ENCODE measurements at places on chromosomes 7 and 10. TPM values are rescaled to one million over a fixed set of nuclear protein-coding genes. Genes with fewer than 3 reads are reported as not detected.

- no peak for DNase-seq
These were observed 64.4 kb downstream of the ITGB8 start for GRCh38 chr7:20395104-20395503.

DNA sequence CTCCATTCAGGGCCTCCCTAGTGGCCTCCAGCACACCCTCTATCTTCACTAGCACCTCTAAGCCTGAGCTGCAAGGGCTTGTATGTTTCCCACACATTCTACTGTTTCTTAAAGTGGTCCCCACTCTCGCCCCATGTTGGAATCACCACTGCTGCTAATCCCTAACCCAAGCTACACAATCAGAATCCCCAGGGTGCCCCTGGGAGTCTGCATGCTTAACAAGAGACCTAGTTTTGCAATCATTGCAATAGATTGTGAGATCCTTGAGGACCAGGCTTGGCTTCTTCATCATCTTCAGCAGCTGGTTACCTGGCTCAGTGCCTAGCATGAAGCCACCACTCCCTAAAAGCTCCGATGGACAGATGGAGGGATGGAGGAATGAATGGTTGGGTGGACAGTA lies 113.9 kb downstream of the MYOF start:
- no peak for DNase-seq

DNA sequence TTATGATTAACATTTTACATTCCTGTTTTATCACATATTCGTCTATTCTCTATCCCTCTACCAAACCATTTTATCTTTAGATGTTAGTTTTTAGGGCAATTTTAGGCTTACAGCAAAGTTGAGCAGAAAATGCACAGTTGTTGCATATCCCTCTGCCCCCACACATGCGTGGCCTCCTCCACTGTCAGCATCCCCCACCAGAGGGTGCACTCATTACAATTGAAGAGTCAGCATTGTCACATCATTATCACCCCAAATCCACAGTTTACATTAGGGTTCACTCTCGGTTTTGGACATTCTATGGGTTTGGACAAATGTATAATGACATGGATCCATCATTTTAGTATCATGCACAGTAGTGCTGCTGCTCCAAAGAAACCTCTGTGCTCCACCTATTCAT lies 86.4 kb downstream of the WDR37 start:
- peak; percentile 15 for DNase-seq

GRCh38 chr10:127892743-127893142 lies at the start of gene CLRN3:
Gene CLRN3 (minus strand): TSS chr10:127892941. CDS start chr10:127892784, 157 bp downstream.
- peak; percentile 77 for DNase-seq

GRCh38 chr10:111923032-111923431 lies 260.5 kb downstream of the GPAM start:
- no peak for DNase-seq

GRCh38 chr7:24192053-24192452 lies 91.9 kb upstream of the NPY start:
- DNase-seq: no peak

- no peak for DNase-seq
These were observed 10.1 kb downstream of the UNCX start for GRCh38 chr7:1242606-1243289.

DNA sequence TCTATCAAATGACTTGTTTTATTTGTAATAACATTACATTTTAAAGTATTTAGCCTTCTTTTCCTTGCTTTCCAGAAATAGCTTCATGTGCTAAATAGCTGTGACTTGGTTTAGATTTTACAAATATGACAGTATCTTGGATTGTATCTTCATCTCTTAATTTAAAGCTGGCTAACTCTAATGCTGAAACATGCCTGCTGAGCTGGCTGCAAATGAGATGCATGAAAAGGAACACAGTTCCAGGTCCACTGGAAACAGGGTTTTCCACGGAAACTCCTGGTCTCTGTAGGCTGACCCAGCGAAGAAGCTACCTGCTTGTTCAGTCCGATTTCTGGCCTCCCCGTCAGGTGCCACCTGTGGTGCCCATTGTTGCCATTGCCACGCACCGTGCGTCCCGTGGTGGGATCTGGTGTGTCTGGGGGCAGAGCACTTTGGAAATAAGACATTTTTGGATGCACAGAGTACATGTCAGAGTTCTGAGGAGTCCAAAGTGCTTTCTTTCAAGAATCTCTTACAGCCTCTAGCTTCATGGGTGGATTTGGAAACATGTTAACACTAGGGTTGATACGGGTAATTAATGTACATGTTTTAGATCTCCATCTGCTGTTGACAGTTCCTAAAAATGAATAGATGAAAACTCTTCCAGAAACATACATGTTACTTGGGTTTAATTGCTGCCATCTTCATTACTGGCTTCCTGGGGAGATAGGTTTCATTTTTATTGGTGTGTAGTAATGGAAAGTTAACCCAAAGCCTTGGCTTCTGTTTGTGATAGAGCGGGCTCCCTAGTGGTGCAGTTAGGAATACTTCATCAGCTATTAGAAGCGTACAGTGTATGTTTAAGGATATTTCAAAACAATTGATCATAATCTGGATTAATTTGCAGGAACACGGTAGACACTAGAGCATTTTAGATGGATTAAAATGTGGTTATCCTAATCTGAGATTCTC lies 45.0 kb downstream of the SHH start:
- no peak for DNase-seq

DNA sequence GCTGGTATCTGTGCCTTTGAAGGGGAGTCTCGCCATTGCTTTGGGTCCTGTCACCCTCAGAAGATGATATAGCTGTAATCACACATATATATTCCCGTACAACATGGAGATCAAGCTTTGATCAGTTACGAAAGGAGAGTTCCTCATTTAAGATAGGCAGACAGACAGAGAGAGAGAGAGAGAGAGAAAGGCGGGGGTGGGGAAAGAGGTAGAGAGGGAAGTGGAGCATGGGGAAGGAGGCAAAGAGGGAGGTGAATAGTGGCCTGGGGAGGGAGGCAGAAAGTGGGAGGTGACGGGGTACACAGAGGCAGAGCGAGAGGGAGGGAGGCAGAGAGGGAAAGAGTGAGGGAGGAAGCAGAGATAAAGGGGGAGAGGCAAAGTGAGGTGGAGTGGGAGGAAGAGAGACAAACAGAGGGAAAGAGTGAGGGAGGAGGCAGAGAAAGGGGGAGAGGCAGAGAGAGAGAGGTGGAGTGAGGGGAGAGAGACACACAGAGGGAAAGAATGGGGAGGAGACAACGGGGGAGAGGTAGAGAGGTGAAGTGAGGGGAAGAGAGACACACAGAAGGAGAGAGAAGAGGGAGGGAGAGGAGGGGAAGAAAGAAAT lies 44.6 kb upstream of the C1QL3 start:
- DNase-seq: no peak

- DNase-seq: no peak
These were observed 795.5 kb downstream of the TNS3 start for GRCh38 chr7:46786221-46786954.

- DNase-seq: no peak
These were observed 233.0 kb upstream of the PPP1R3A start for GRCh38 chr7:114151777-114152176.

DNA sequence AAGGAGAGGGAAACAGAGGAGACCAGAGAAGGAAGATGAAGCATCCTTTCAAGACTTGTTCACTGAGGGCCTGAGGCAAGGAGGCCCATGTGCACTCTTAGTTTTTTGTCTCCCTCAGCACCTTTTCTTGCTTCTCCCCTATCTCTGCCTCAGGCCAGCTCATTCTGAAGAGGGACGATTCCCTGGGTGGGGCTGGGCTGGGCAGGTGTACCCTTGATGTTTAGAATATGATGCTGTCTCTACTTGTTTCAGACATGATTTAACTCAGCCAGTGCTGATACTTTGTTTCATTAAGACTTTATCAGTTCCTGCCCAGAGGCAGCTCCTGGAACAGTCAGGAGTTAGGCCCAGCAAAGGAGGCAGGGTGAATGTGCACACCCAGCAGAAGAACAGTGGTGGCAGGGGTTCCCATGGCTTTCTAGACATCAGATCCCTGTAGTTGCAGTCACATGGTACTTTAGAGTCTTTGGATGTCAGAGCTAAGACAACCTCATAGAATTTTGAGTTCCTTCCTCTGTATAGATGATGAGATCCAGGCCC lies 3.4 kb downstream of the PRXL2A start:
- no peak for DNase-seq

DNA sequence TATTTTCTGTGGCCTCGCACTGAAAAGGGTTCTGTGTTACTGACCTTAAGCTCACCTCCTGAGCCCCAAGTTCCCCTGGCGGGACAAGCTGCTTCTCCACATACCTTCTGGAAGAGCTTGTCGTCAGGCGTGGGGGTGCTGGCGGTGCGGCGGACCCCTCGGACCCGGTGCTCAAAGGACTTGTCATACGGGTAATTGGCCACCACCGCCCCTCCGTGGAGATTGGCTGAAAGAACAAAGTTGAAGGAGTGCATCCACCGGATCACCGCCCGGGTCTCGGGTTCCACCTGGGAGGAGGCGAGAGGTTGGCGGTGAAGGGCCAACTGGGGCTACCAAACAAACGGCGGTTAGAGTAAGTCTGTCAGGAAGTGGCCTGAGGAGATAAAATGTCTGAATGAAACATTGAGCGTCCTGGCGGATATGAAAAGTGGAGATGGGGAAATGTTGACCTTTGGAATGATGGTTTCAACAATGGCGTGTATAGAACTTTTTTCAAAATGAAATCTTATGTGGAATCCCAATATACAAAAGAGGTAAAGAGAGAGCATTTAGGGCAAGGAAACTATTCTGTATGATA lies 16.5 kb downstream of the CPN1 start:
- no peak for DNase-seq

DNA sequence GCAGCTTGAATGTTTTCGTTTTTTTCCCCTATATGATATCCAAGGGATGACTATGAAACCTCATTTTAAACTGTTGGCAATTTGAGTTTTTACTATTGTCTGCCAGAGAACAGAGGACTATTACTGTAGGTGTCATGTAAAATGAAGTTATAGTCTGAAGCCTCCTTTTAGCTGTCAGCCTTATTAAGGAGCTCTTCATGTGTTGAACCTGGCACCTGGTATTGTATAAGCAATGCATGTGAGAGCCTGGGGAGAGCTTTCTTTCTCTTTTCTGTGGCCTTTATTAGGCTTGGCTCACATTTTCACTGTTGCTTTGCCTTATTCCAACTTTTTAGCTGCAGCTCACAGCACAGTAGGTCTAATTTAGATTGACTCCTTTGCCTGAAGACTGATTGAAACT lies 119.1 kb upstream of the FOXP2 start:
- DNase-seq: no peak

GRCh38 chr7:139828446-139828845 lies 618 bp upstream of the TBXAS1 start:
- DNase-seq: no peak

GRCh38 chr7:33893377-33893776 lies 12.0 kb upstream of the BMPER start:
- no peak for DNase-seq

GRCh38 chr7:147569116-147569913 lies 1021.3 kb upstream of the C7orf33 start:
- DNase-seq: no peak

GRCh38 chr7:54831046-54831643 lies 72.1 kb upstream of the SEC61G start:
- DNase-seq: no peak

- no peak for DNase-seq
These were observed 67.8 kb downstream of the ZNF248 start for GRCh38 chr10:37789590-37789989.

DNA sequence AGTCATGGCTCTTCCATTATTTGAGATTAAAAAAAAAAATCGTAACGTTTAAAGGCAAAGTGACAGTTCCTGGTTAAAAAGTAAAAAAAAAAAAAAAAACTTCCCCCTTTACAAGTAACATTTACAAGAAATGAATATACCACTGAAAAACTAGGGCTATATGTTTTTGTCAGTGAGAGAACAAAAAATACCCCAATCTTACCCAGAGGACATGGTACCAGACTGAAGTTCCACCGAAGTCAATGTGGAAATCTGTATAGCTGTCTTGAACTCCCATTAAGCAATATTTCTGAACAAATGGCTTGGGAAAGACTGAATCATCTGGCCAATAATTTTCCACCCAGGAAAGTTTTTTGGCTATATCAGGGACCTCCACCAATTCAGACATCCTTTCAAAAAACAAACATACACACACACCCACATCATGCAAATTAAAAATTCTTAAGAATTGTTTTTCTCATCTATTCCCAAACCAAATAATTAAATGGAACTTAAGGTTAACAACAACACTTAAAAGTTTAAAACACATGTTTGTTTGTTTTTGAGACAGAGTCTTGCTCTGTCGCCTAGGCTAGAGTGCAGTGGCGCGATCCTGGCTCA lies 50.2 kb downstream of the KDM7A start:
- DNase-seq: no peak

Gene GGCT
- 42.5 TPM for total RNA-seq

Gene AS3MT
- 0.77 TPM for total RNA-seq

Gene RPEL1
- not detected for total RNA-seq

Gene ABCB4
- total RNA-seq: 0.30 TPM

Gene LOXL4
- 1.6 TPM for total RNA-seq

Gene KAT6B
- 18.7 TPM for total RNA-seq

Gene NME8
- total RNA-seq: not detected

Gene NUTM2E
- 0.08 TPM for total RNA-seq

Gene NODAL
- not detected for total RNA-seq

Gene GNAT3
- total RNA-seq: not detected

Gene LRRD1
- not detected for total RNA-seq

Gene CDHR3
- total RNA-seq: 5.3 TPM

Gene PPP1R9A
- total RNA-seq: 20.2 TPM

Gene AIMP2
- 31.8 TPM for total RNA-seq

Gene MCM10
- total RNA-seq: 21.0 TPM

Gene LIPJ
- total RNA-seq: not detected

Gene TYSND1
- 13.1 TPM for total RNA-seq

Gene CTNNA3
- total RNA-seq: 1.1 TPM

All from colonic mucosa (tissue), 4 donors.